Activated CD4-positive, alpha-beta T cell treated with anti-CD3 and anti-CD28 coated beads, Interleukin-2, amount 10 ng/mL, durations not matched to agents 7 days and 5 days (primary cell): ENCODE measurements at places on chromosomes 13 and 19. TPM values are rescaled to one million over a fixed set of nuclear protein-coding genes. Genes with fewer than 3 reads are reported as not detected.

GRCh38 chr13:69882451-69882850, 225.2 kb upstream of the ATXN8OS start:
- no peaks in the 10 kb centered on the region for H3K27me3 ChIP-seq
- DNase-seq: no peak
- no peaks in the 10 kb centered on the region for H3K36me3 ChIP-seq
- no peak overlapping the region for H3K27ac ChIP-seq
- no peak overlapping the region for H3K4me3 ChIP-seq

DNA sequence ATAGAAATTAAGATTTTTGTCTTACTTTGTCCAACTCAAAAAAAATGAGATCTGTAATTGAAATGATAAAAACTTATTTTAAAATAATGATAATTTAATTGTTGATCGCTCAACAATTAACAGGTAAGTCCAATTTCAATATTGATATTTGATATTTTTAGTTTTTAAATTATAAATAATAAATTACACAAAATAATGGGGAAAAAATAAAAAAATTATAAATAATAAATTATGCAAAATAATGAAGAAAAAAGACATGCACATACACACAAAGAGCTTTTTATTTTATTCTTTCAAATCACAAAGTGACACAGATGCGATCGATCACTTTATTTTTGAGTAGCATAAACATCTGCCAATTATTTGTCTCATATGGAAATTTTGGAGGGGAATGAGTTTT, 40.8 kb downstream of the KCTD12 start:
- DNase-seq: no peak
- no peaks in the 10 kb centered on the region for H3K36me3 ChIP-seq
- peaks cover 5% of the 10 kb centered on the region for H3K27me3 ChIP-seq
- H3K27ac ChIP-seq: no peak overlapping the region
- no peaks in the 10 kb centered on the region for H3K4me1 ChIP-seq

DNA sequence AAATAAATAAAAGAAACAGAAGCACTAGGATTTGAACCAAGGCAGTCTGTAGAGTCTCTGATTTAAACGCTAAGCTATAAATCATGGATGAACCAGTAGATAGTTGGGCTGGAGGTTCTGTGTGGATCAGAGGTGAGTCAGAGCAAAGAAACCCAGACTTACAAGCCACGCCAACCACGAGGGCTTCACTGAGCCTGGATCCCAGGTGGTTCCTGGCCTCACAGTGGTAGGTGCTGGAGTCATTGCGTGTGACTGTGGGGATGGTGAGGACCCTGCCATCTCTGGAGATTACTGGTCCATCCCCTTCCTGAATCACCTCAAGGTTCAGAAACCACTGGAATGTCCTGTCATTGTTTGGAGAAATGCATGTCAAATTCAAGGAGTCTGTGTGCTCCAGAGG, 19.3 kb upstream of the CEACAM20 start:
- H3K36me3 ChIP-seq: no peaks in the 10 kb centered on the region
- no peaks in the 10 kb centered on the region for H3K4me1 ChIP-seq
- H3K4me3 ChIP-seq: no peak overlapping the region
- no peaks in the 10 kb centered on the region for H3K27me3 ChIP-seq

DNA sequence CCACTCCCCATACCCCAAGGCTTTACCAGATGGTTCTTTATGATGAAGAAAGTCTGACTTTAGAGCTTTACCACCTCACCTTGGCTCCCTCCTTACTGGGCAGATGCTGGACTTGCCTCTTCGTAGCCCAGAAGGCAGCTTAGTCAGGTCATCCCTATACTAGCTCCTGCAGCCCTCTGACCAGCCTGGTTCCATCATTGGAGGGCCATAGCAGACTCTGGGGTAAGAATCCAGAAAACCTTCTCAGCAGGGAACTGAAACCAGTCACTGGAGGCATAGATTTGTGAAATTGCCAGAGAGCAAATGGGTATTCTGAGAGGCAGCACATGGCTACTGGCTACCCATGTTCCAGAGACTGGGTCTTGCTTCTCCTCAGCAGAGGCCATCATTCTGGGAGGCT, 21.8 kb upstream of the ZNF492 start:
- H3K4me3 ChIP-seq: no peak overlapping the region
- no peaks in the 10 kb centered on the region for H3K4me1 ChIP-seq
- H3K27me3 ChIP-seq: no peaks in the 10 kb centered on the region
- DNase-seq: no peak
- no peak overlapping the region for H3K27ac ChIP-seq
- no peaks in the 10 kb centered on the region for H3K36me3 ChIP-seq

- DNase-seq: no peak
- H3K27ac ChIP-seq: no peak overlapping the region
- H3K36me3 ChIP-seq: no peaks in the 10 kb centered on the region
- H3K27me3 ChIP-seq: peaks cover 6% of the 10 kb centered on the region
These were observed 30.2 kb upstream of the C19orf12 start for GRCh38 chr19:29745253-29745652.

DNA sequence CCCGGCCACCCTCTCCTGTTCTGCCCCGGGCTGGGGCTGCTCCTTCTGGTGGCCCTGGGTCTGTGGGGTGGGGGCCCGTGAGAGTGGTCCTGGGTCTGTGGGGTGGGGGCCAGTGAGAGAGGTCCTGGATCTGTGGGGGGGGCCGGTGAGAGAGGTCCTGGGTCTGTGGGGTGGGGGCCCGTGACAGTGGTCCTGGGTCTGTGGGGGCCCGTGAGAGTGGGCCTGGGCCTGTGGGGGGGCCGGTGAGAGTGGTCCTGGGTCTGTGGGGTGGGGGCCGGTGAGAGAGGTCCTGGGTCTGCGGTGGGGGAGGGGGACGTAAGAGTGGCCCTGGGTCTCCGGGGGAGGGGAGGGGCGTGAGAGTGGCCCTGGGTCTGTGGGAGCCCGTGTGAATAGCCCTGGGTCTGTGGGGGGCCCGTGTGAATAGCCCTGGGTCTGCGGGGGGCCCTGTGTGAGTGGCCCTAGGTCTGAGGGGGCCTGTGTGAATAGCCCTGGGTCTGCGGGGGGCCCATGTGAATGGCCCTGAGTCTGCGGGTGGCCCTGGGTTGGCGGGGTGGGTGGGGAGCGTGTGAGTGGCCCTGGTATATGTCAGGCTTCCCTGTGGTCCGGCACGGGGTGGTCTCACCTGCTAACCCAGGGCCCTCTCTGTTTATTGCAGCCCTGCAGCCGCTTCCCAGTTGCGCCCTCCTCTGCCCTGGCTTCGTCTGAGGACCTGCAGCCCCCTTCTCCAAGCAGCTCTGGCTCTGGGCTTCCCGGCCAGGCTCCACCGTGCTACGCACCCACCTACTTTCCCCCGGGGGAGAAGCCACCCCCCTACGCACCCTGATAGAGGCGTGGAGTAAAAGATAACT, 52.3 kb downstream of the TMEM255B start:
- no peaks in the 10 kb centered on the region for H3K27me3 ChIP-seq
- H3K27ac ChIP-seq: no peak overlapping the region
- peaks cover 6% of the 10 kb centered on the region for H3K36me3 ChIP-seq
- H3K4me3 ChIP-seq: no peak overlapping the region
- H3K4me1 ChIP-seq: peaks cover 11% of the 10 kb centered on the region

- peak overlapping the region; percentile 66 for H3K27ac ChIP-seq
- H3K27me3 ChIP-seq: no peaks in the 10 kb centered on the region
- no peak for DNase-seq
These were observed 5.1 kb downstream of the CD37 start for GRCh38 chr19:49340069-49340864.

GRCh38 chr13:37369616-37370015, 229.0 kb downstream of the POSTN start:
- DNase-seq: no peak
- no peaks in the 10 kb centered on the region for H3K27me3 ChIP-seq
- no peaks in the 10 kb centered on the region for H3K4me1 ChIP-seq

DNA sequence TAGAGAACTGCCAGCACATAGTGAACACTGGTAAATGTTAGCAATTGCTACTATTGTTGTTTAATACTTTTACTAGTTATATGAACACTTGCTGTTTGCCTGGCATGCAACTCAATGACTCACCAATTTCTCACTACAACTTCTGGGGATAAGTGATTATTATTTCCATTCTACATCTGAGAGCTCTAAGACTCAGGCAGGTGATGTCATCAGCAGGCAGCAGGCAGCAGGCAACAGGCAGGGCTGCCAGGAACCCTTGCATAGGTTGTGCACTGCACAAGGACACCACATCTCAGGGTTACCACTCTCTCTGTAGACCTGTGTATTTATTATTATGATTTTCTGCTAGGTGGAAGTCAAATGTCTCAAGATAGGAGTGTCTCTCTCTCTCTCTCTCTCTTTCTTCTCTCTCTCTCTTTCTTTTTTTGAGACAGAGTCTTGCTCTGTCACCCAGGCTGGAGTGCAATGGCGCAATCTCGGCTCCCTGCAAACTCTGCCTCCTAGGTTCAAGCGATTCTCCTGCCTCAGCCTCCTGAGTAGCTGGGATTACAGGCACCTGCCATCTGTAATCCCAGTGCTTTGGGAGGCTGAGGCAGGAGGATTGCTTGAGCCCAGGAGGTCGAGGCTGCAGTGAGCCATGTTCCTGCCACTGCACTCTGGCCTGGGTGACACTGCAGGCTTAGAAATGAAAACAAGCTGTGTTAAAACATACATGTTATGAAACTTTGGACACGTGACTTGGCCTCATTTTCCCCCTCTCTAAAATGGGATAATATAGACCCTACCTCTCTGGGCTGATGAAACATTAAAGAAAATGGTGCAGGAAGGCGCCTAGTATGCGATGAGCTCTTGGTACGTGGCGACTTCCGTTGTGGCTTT, 22.7 kb downstream of the HPN start:
- no peaks in the 10 kb centered on the region for H3K36me3 ChIP-seq
- H3K4me1 ChIP-seq: peaks cover 8% of the 10 kb centered on the region
- no peaks in the 10 kb centered on the region for H3K27me3 ChIP-seq
- no peak for DNase-seq
- no peak overlapping the region for H3K4me3 ChIP-seq

Gene IGFL1
- not detected for total RNA-seq

Gene PLK5
- total RNA-seq: not detected

Gene KCNN4
- 31.9 TPM for total RNA-seq

Gene FCER2
- 0.23 TPM for total RNA-seq
